RWPE2 (cell line): ENCODE measurements at places on chromosomes 6 and 20.

GRCh38 chr6:106097411-106098231 lies 11.5 kb downstream of the PRDM1 start:
- no peak for DNase-seq

DNA sequence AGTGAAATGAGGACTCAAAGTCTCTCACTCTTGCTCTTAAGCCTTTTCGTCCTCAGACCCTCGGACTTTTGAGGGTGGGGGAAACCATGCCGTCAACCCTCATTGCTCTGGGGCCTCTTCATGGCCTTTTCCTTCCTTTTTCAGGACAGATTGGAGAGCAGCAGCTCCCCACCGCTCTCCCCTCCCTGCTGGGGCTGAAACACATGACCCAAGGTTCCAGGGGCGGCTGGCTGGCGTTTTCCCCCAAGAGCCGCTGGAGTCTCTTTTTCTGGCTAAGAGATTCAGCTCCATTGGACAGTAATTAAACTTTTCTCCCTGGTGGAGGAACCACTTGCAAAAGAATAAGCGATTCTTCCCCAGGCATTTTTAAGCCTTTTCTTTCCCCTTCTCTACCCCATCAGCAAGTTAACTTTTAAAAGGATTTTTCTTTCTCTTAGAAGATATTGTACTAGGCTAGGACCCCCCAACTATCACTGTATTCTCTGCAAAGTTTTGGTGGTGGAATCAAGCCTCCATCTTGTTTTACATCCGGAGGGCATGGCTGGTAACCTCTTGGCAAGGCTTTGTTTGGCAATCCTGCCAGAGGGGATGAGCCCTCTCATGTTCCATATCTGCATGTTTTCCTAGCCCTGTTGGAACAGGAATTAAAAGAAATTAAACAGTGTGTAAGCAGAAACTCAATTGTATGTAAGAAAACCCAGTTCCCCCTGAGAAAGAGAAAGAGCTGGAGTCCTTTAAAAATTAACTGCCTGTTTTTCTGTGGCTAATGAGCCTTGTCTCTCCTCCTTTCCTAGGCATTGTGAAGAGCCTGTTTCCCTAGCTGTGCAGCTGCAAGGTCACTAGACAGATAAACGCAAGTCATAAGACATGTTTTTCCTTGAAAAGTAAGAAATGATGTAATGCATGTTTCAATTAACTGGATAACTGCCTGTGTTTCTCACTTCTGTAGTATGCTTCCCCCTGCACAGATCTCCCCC lies 100.8 kb upstream of the GPR6 start:
- no peak for DNase-seq

- no peak for DNase-seq
Observed at GRCh38 chr20:15240801-15241200, 903.4 kb upstream of the FLRT3 start.

DNA sequence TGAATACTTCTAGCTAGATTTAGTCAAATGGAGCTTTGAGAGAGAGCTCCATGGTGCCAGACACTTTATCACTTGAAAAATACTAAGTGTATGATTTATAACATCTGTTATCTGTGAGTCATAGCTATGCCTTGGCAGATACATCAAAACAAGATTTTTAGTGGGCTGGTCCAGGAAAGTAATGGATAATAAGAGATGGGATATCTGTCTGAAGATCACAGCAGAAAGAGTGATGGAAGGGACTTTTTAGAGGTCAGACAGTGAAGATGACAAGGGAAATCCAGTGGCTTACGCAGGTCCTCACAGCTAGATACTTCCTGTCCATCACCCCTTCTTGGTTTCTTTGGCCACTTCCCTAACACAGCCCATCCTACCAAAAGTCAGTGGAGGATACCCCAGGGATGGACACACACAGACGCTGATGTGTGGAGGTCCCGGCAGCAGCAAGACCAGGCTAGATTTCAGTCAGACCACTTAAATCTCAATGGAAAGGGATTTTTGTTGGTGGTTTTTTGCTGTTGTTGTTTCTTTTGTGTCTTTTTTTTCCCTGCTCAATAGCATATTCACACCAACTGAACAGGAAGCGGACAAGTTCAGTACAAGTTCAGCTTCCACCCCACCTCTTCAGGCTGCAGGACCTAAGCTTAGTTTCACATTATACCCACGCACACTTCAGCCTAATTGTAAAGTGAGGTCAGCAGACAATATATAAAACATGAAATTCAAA lies 209.3 kb downstream of the ALDH8A1 start:
- no peak for DNase-seq

GRCh38 chr6:168601546-168601945 lies 160.6 kb downstream of the SMOC2 start:
- no peak for DNase-seq

GRCh38 chr6:136426627-136427377 lies 123.4 kb downstream of the MAP7 start:
- no peak for DNase-seq
